ENCODE measurements at places on chromosomes 4 and X.

DNA sequence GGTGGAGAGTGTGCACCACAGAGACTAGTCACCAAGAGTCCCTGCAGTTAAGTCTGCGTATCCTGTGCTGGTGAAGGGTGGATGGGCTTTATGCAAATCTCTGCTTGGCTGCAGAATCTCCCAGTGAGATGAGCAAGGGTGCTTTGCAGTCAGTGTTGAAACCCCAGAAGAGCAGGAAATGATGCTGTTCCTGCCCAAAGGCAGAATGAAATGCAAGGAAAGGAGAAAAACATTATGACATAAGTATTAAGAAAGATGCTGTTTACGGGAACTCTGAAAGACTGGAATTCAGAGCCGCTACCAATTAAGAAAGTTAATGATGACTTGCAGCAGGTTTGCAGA, 25.4 kb upstream of the ACSL1 start:
- no peak for DNase-seq

GRCh38 chr4:56641494-56642051, 39.5 kb downstream of the HOPX start:
- no peak for DNase-seq

- no peak for DNase-seq
These were observed 254.3 kb downstream of the PACRGL start for GRCh38 chr4:20954541-20954940.

GRCh38 chr4:91288702-91289311, 1015.0 kb upstream of the GRID2 start:
- DNase-seq, result no peak

DNA sequence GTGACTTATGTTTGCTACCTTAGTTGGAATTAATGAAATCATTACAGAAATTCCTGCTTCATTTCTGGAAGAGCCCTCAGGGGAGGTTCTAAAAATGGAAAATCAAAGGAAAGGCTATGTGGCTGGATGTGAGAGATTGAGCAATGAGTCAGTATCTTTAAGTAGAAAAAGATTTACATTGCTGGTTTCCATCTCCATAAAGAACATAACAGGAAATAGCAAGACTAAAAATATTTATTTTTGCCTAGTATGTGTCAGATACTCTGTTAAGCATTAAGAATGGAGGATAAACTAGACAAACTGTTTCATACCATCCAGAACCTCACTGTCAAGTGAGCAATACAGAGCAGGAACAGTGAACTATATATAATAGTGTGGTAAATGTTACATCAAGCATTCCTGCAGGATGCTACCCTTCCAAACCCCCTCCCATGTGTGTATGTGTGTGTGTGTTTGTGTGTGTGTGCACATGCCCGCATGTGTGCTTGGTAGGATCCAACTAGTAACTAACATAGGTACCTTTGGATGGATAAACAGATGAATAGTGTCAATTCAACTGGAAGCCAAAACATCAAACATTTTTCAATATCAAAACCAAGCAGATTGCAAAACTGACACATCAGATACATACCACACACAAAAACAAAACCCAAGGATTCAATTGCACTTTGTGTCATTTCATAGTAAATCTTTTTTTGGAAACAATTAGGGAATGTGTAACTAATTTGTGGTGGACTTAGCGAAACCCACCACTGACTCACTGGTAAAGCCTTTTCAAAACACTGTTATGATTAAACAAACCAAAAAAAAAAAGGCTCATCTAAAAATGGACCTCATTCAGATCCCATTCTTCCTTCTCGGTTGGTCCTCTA, 223.4 kb downstream of the SHROOM3 start:
- DNase-seq, result no peak

DNA sequence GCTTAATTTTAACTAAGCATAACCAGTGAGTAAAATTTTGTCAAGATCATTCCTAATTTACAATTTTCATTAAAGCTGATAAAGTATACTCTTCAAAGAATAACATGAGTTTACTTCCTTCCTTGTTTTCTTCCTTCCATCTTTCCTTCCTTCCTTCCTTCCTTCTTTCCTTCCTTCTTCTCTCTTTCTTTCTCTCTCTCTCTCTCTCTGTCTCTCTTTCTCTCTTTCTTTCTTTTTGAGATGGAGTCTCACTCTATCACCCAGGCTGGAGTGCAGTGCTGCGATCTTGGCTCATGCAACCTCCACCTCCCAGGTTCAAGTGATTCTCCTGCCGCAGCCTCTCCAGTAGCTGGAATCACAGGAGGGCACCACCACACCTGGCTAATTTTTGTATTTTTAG, 42.7 kb upstream of the PTPN13 start:
- no peak for DNase-seq

GRCh38 chr4:145819853-145820181, 118.8 kb downstream of the ZNF827 start:
- no peak for DNase-seq

- no peak for DNase-seq
These were observed 13.0 kb upstream of the ARX start for GRCh38 chrX:25028726-25029125.

DNA sequence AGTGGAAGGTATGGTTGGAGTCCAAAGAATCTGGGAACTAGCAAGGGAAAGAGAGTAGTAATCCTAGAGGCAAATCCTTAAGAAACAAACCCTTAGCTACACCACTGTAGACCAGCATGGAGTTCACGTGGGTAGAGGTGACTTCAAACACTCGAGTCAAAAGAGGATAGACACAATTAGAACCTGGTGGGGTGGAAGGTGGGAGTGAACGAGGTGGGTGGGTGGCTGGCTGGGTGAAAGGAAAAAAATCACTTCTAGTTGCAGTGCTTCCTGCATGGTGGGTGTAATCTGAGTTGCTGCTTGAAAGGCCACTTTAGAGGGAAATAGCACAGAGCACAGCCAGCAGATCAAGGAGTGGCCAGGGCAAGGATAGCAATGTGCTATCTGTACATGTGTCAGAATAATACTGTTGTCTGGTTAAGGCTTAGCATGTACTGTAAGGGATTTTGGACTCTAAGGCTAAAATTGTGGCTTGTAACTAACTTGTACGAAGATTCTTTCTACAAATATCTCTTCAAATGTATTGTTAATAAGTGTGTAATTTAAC, 356.2 kb downstream of the GRIA2 start:
- DNase-seq, result no peak

GRCh38 chrX:40201329-40201885, 103.6 kb upstream of the BCOR start:
- no peak for DNase-seq

DNA sequence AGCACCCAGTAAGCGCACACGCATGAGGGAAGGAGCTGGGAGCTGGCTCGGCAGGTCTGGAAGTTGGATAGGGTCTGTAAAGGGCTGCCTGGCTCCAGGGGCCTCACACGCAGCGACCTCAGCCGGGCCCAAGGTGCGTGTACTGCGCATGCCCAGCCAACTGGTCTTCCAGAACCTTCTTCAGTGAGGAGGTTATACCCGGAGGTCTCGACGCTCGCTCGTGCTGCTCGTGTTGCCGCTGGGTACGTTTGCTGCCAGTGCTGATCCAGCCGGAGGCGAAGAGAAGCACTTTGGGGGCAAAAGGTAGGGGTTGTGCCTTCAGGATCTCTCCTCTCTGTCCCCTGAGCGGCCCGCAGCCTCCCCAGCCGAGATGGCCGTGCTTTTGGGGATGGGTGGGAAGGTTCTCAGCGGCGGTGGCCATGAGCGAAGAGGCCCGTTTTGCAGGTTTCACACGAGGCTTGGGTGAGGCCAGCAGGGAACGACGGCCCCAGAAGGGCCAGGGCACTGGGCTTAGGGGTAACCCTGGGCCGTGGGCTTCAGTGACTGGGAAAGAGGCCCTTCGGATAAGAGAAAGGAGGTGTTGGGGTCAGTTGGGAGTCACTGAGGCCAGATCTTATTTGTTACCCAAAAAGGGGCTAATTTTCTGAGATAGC, 3.8 kb upstream of the CXCL9 start:
- DNase-seq, result no peak

Data from ELF-1 (cell line).